ENCODE measurements at places on chromosomes 12 and 14.

DNA sequence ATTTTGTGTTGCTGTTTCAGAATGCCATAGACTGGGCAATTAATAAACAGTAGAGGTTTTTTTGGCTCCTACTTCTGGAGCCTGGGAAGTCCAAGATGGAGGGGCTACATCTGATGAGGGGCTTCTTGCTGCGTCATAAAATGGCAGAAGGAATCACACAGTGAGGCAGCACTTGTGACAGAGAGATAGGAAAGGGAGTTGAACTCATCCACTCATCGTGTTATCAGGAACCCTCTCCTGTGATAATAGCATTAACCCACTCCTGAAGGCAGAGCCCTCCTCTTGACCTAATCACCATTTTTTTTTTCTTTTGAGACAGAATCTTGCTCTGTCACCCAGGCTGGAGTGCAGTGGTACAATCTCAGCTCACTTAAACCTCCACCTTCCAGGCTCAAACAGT lies 9.7 kb downstream of the TDG start:
- no peak for DNase-seq

- DNase-seq, result no peak
Observed at GRCh38 chr12:28988325-28988704, 160.8 kb upstream of the FAR2 start.

DNA sequence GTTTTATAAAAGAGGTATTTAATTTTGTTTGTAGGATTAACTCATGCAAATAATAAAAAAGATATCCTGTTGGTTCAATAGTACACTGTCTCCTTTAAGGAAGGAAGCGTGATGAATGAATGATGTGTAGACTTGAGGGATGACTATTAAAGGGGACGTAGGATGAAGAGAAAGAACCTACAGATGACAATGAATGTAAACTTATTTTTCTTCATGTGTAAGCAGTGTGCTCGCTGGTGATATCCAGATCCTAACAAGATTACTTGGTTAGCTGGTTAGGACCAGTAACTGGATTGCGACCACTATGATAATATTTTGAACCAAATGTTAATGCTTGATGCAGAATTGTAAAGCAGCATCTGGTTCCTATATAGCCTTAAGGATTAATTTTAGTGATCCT lies 2.6 kb downstream of the ARF6 start:
- no peak for DNase-seq

- DNase-seq, result no peak
Observed at GRCh38 chr12:99493197-99493596, 154.4 kb upstream of the GARIN6 start.

- no peak for DNase-seq
Observed at GRCh38 chr12:40552868-40553267, 139.4 kb upstream of the CNTN1 start.

DNA sequence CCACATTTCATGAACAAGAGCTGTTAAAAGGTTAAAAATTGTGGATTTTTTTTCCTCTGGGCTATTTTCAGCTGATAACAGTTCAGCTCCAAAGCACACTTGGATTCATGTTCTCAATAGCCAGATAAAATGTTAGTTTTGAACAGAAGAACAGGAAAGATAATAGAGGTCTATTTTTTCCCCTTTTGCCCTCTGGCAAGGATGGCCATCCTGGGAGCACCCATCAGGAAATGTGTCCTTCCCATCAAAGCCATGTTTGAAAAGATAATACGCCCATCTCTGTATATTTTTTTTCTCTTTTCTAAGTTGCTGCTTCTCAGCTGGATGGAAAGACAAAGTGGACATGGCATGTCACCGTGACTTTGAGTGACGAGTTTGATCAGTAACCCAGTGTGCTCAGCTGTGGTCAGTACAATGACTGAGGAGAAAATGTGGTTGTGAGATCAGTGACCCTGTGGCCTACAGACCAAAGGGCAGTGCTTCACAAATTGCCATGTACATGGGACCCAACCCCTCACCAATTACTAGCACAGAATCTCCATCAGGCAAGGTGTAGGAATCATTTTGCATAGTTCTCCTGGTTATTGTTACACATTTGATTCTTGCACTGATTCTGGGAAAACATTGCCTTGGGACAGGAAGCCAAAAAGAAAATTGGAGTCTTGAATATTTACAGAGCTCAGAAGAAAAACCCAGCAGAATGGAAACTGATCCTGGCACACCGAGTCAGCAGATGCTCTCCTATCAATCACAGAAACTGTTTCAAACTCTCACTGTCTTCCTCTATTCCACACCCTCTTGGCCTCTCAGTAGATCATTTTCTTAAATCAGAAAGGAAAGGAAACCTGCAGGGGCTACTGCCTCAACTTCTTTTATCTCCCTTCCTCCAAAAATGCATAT lies 64.3 kb downstream of the ANO6 start:
- no peak for DNase-seq

- DNase-seq, result no peak
Observed at GRCh38 chr12:14694970-14695369, 1.4 kb downstream of the GUCY2C start.

DNA sequence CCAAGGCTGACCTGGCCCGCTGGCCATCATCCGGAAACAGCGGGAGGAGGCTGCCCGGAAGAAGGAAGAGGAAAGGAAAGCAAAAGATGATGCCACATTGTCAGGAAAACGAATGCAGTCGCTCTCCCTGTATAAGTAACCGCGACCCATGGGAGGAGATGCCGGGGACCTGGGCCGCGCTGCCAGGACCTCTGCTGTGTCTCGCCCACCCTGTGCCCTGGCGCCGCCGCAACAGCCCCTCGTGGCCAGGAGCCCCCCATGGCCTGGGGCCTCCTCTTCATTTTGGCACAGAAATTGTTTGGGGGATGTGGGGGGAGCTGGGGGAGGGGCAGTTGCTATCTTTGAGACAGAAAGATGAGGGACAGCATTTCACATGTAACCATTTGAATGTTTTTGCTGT lies 16.5 kb downstream of the HSPB8 start:
- no peak for DNase-seq

GRCh38 chr14:22448905-22449599 lies 140.0 kb downstream of the DAD1 start:
- DNase-seq, result no peak

GRCh38 chr14:103087343-103087835 lies 3.4 kb downstream of the LBHD2 start:
- no peak for DNase-seq

DNA sequence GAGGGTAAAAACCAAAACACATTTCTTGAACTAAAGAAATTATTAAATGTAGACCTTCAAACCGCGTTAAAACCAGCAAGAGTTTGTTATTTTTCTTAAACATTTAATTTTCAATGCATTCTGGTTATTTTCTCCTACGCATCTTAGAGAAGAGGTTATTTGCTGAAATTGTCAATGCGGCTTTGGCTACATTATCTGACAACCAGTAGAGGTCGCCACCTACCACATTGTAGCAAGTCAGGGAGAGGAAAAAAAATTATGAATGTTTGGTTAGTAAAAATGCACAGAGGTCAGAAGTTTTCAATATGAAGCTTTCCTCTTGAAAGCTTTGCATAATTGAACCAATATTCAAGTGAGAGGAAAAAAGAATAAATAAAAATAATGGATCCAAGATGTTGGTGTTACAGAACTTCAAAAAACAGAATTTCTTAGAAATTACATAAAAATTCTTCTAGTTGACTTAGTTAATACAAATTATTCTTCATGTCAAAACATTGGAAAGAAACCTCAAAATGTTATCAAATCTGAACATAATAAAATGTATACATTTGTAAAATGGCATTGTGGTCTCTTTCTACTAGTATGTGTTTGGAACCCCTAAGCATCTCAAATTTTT lies 159.4 kb upstream of the TMTC2 start:
- no peak for DNase-seq

GRCh38 chr12:34294137-34294536 lies 271.8 kb downstream of the ALG10 start:
- DNase-seq, result no peak

GRCh38 chr14:22623047-22623446 lies 21.1 kb downstream of the OR6J1 start:
- no peak for DNase-seq

- DNase-seq, result no peak
Observed at GRCh38 chr12:80226576-80226975, 127.2 kb downstream of the OTOGL start.

GRCh38 chr12:82942991-82943401 lies 256.3 kb downstream of the TMTC2 start:
- no peak for DNase-seq

DNA sequence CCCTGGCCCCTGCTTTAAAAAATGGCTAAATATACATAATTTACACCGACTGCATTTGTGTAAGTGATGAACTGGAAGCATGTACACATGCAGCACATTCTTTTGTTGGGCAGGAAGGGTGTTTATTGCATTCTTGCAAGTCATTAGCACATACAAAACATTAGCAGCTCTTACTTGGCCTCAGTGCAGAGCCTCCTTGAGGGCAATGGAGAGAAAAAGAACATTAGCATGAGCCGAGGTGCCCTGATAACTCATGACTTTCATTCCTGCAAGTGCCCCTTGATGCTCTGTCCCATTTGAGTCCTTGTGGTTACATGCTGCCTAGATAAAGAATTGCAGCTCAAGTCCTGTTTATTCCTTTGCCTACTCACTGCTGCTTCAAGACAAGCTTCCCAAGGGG lies 61.9 kb downstream of the PAX9 start:
- DNase-seq, result no peak

DNA sequence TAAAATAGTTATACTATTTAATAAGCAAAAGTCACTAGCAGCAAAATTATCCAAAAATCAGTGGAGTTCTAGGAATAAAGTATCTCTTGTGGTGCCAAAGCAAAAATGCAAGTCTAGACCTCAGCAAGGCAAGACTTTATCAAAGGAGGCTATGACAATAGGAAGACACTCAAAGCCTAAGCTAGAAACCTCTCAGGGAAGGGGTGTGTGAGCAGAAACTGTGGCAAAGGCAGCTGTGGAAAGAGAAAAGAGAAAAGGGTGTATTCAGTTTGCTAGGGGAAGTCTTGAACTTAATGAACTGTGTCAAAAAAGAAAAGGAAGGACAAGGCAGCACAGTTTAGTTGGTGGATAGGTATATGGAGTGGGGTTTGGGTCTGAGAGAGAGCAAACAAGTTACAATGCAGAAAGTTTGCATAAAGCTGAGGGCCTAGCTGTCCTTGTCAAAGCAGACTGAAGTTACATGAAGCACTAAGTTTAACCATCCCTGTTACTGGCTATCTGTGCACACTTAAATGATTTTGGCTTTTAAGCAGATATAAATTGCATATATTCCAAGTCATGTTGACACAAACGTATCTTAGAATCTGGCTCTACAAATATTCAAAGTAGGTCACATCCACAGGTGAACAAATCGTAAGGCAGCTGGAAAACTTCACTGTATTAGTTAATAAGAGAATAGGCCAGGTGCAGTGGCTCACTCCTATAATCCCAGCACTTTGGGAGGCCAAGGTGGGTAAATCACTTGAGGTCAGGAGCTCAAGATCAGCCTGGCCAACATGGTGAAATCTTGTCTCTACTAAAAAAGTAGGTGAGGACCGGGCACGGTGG lies 31.0 kb upstream of the AMN1 start:
- no peak for DNase-seq

DNA sequence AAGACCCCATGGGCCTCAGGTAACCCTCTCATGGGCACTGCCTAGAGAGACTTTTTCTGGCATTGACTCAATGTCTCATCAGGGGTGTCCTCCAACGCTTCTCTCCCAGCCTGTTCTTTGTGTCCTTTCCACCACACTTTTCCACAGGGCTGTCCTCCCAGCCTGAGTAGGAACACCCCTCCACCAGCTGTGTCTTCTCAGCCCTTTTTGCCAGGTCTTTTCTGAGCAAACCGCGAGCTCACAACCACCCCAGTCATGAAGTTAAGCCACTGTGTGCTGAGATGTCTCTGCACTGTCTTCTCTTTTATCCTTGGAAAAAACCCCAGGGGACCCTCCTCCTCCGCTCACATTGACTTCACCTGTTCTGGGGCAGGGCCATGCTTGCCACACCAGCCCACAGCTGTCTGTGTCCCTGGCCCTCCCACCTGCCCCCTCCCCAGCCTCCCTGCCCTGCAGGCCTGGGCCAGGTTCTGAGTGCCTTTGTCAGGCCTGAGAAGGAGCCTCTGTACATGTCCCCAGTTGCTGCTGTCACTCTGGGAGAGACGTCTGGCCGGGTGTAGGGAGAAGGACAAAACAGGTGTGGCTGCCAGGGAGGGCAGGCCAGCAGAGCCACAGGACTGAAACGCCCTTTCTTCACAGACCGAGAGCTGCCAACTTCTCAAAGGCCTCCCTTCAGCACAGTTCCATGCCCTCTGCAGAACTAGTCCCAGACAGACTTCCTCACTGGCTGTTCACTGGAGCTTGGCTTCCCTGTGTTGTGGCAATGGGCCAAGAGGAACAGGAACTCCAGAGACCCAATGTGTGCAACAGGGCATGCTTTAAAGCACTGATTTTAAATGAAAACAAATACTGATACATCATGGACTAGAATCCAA lies 50.5 kb upstream of the PNMA1 start:
- DNase-seq, result no peak

DNA sequence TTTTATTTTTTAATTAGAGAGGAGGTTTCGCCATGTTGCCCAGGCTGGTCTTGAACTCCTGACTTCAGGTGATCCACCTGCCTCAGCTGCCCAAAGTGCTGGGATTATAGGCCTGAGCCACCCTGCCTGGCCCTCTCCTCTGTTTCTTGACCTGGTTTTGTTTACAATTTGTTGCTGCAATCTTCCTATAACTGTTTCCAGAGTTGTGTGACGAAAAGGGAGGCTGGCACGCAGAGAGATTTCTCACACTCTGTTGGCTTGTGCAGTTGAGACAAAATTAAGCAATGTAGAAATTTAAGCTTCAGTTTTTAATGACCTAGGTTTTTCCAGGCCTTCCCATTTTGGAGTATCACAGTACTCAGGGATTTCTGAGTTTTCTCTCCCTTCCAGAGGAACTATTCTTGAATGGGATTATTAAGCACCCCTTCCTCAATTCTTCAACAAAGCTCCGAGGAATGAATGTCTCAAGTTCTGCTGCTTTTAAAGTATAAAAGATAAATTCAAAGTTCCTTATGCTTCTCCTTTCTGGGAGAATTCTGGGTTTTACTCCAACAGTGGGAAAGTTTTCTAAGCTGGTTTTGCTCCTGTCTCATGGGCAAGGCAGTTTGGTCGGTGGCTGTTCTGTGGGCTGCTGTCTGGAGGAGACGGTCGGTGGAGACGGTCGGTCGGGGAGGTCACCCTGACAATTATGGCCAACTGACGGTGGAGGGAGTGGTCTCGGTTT lies 20.4 kb upstream of the FOS start:
- DNase-seq, result no peak

GRCh38 chr14:65070471-65070976 lies 31.8 kb downstream of the MAX start:
- DNase-seq, result no peak

GRCh38 chr12:101108130-101108529 lies 101.9 kb downstream of the SLC5A8 start:
- DNase-seq, result no peak

GRCh38 chr14:102018251-102018650 lies 53.9 kb downstream of the DYNC1H1 start:
- no peak for DNase-seq

GRCh38 chr14:25516838-25517237 lies 466.9 kb upstream of the STXBP6 start:
- no peak for DNase-seq

- DNase-seq, result no peak
Observed at GRCh38 chr14:37436519-37436918, 158.5 kb downstream of the FOXA1 start.

All from 8988T (cell line).